ENCODE measurements at places on chromosomes 7 and 10. TPM values are rescaled to one million over a fixed set of nuclear protein-coding genes. Genes with fewer than 3 reads are reported as not detected.

TSPAN15 gene
- total RNA-seq = 11.5 TPM

TMEM130 gene
- total RNA-seq = 0.61 TPM

CCT6A gene
- 229 TPM for total RNA-seq

CYP3A4 gene
- not detected for total RNA-seq
